Left cardiac atrium (tissue), 4 donors: ENCODE measurements at places on chromosomes 11 and 22.

GRCh38 chr22:37627121-37627520 is 12.3 kb upstream of the SH3BP1 start:
- no peak for DNase-seq

DNA sequence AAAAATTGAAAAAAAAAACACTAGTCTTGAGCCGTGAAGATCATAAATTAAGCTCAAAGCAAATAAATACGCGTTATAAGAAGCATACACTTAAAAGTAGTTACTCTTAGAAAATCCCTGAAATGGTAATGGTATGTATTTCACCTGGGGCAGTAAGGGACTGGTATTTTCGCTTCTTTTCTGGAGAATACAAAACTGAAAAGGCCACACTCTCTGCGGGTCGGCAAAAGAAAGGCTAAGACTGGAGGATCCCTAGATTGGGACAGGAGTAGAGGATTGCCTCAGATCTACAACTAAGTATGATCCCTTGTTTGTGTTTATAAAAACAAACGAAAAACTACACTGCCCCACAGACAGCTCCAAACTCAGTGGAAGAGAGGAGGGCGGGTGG is 617 bp downstream of the TSG101 start:
- no peak for DNase-seq

DNA sequence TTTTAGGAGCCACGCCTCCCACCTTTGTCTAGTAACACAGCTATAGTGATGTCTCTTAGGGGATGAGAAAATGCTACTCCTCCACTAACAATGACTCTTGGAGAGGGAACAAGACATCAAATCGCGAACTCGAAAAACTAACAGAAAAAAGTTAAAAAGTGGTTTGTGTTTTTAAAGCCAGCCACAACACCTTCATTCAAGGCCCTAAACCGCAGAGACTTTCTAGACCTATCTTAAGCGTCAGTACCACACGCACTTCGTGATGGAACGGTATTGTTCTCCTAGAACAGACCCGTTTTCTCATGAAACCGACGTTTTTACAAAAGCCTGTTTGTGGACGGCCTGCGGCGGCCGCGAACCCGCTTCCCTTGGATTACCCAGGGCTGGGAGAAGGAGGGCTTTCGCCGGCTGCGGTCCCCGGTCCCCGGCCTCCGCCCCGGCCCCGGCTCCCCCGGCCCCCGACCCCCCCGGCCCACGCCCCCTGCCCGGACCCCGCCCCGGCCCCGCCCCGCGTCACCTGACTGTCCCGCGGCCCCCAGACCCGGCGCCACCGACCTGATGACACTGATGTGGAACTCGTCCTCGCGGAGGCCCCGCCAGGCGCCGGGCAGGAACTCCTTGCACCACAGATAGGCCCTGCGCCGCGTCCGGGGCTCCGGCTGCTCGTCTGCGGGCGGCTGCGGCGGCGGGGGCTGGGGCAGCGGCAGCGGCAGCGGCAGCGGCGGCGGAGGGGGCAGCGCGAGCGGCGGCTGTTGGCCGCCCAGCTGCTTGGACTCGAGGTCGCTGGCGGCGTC is 718 bp downstream of the CHKA start:
- peak; percentile 68 for DNase-seq

DNA sequence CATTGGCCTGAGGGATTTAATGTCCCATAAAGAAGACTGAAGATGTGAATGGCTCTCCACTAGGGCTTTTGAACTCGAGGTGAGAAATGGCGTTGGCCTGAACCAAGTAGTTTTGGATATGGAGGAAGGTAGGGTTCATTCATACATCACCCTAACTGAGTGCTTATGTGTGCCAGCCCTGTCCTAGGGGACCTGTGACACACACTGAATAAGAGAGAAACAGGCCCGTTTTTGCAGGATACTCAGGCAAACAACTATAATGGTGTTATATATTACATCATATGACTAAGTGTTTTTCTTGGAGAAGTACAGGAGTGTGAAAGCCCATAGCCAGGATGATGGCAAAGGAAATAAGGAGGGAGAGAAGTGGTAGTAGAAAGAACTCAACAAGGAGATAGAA is 368.1 kb downstream of the TMEM135 start:
- DNase-seq = peak; percentile 53

- DNase-seq = no peak
Observed at GRCh38 chr11:11095831-11096723, 238.2 kb upstream of the ZBED5 start.

DNA sequence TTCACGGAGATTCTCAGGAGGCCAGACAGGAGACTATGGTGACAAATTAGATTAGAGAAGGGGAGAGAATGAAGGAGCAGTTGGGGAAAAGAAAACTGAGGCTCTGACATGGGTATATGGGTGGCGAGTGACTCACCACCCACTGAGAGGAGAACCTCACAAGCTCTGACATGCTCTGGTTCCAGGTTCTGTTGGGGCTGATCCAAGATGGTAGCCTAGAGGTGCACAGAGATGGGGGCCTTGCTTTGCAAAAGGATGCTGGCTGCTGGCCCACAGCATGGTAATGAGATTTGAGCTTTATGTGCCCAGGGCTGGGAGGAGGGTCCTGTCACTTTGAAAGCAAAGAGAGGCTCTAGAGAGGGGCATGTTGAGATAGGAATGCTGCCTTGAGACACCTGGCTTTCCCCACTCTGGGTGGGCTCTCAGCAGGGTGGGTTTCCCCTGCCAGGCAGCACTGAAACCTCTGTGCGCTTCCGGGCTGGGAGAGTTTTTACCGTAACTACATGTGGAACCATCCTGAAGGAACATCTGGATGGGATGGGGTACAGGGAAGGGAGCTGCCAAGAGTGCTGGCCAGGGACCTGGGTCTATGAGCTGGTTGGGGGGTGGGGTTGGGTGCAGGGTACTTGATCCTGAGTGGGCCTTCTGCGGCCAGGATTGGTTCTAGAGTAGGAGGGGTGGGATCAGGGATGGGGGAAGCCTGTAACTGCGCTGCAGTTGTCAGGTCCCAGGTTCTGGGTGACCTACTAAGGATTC is 1.2 kb upstream of the GRK2 start:
- peak; percentile 20 for DNase-seq

DNA sequence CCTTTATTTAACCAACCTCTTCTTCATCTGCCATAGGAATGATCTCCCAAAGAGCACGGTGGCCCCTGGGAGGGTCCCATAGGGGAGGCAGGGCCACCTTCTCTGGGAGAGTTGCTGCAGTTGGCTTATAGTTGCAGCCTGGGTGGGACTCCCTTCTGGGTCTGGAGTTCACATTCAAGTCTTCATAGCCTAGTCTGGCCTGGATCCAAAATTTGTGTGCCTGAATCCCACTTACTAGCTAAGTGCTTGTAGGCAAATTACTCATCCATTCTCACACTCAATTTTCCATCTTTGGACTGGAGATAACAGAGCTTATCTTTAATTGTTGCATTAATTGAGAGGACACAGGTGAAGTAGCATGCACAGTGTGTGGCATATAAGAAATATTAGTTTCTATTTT is 163.6 kb downstream of the GRIK4 start:
- DNase-seq = no peak

DNA sequence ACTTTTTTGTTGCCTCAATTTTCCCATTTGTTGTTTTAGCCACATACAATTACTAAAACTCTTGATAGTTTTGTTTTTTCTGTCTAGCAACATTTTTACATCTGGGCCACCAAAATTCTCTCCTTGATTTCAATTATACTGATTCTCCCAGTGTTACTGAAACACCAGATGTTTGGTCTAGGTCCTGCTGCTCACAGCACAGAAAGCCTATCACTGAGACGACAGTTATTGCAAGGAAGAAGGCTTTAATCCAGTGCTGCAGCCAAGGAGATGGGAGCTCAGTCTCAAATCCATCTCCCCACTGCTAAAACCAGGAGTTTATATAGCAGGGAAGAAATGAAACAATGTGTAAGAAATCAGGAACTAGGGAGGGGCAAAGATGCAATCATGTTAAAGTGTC is 837.7 kb upstream of the CNTN5 start:
- no peak for DNase-seq

GRCh38 chr11:28833670-28834069 is 725.5 kb downstream of the METTL15 start:
- no peak for DNase-seq

- DNase-seq = no peak
Observed at GRCh38 chr11:1438261-1438966, 48.2 kb downstream of the MOB2 start.

GRCh38 chr11:24543771-24544170 is 46.9 kb downstream of the LUZP2 start:
- DNase-seq = no peak

- no peak for DNase-seq
Observed at GRCh38 chr11:126945319-126945718, 55.3 kb downstream of the KIRREL3 start.

- no peak for DNase-seq
Observed at GRCh38 chr11:66866511-66866986, 9.7 kb downstream of the LRFN4 start.

GRCh38 chr11:125083312-125084056 is 20.4 kb downstream of the SLC37A2 start:
- no peak for DNase-seq

GRCh38 chr11:94129512-94130297 is 1.1 kb downstream of the PANX1 start:
- no peak for DNase-seq

DNA sequence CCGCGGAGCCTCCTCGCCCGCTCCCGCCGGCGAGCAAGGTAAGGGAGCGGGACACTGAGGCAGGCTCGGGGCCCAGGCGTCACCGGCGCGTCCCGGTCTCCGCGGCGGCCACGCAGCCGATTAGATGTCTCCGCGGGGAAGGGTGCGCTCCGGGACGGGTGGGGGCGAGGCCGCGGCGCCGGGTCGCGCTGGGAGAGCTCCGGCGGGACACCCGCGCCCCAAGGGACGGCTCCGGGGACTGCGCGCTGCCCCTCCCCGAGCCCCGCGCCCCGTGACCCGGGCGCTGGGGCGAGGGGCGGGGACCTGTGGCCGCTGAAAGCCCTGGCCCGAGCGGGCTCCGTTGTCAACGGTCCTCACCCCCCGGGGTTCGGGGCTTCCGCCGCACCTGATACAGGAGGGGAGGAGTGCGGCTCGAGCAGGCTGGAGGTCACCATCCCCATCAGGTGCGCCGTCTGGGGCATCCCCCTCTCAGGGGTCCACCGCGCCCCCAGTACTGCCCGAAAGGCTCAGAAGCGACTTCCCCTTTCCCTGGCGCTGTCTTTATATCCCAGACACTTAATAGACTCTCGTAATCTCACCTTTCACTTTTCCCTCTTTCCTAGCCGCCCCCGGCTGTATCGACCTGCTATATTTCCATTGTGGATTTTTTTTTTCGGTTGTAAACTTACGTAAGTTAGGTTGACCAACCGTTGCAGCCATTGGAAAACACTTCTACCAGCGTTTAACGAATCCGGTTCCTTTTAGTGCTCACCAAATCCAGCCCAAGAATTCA is 573 bp downstream of the PPFIA1 start:
- DNase-seq = peak; percentile 50

- no peak for DNase-seq
Observed at GRCh38 chr11:133047771-133048115, 484.6 kb downstream of the OPCML start.

DNA sequence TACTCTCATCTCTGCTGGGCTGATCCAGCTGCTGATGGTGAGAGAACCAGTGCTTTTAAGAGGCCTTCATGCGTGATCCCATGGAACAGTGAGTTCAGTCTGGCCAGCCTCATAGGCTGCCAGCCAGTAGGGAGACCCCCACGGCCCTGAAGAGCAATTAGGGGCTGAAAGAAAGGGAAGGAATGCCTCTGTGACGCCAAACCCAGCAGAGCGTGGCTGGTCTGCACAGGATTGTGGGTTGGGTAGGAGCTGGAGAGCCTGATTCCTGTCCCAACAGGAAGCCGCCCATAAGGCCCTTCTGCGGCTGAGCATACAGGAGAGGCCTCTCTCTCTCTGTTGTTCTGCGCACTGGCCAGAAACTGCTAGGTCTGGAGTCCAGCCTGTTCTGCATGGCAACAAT is 181.5 kb upstream of the E2F8 start:
- DNase-seq = no peak

DNA sequence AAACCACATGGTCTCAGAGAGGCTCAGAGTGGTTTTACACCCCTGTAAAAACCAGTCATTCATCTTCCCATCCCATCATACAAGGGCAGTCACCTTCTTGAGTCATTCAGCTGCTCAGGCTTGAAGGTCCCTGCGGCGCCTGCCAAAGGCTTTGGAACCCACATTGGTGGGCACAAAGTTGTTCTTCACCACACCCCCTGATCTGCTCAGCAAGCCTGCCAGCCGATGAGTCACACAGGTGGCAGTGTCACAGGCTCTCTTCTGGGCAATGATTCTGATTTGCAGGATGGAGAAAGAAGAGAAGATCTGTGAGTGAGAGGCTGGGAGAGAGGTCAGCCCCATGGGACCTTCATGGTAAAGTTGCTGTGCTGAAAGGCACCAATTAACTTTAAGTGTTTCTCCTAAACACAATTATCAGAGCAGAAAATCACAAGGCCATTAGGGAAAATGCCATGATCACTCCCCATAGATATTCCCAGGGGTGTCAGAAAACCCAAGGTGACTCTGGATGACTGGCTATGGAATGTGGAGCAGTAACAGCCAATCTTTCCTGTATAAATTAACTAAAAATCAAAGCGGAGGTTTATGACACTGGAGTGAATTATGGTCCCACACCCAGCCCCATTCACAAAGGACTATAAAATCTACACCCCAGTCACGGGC is 4.4 kb downstream of the CALCA start:
- DNase-seq = no peak

DNA sequence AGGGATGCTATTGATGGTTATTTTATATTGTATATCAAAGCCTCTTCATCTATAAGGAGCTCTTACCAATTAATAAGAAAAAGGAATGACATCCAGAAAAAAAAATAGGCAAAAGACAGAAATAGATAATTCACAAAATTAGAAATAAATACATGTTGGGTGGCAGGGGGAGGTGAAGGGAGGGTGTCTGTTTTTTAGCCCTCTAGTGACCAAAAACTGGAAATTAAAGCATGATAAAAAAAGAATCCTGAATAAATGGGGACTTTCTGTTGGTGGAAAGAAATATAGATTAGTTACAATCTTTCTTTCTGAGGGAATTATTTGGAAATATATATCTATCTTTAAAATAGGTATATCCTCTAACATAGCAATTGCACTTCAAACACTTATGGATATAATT is 42.0 kb upstream of the TTC36 start:
- DNase-seq = no peak

- DNase-seq = no peak
Observed at GRCh38 chr11:126495281-126496220, 140.1 kb downstream of the ST3GAL4 start.

DNA sequence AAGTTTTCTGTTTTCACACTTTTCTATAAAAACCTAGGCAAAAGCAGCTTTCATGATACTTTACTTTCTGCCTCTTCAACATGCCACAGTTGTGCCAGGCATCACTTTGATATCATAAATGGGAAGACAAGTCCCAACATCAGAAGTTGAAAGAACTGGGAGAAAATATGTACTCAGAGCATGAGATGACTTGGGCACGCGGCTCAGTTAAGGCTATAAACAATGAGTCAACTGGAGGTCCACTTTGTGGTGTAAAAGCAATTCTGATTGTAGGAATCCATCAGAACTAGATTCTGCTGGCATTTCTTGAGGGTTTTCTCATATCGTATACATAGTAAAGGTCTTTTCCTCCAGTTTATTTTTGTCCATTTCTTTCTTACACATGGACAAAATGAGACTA is 109.7 kb upstream of the USP47 start:
- no peak for DNase-seq

- DNase-seq = no peak
Observed at GRCh38 chr11:113796663-113797259, 17.2 kb downstream of the CLDN25 start.

GRCh38 chr22:43036282-43036829 is 21.4 kb upstream of the PACSIN2 start:
- DNase-seq = peak; percentile 83
